Fibroblast of the aortic adventitia (primary cell): ENCODE measurements at places on chromosomes 13 and 19. TPM values are rescaled to one million over a fixed set of nuclear protein-coding genes. Genes with fewer than 3 reads are reported as not detected.

Gene ANKLE1
- 0.09 and 0.41 TPM in 2 replicates for total RNA-seq

Gene CGB2
- not detected in 2 replicates for total RNA-seq

Gene SHISA7
- not detected in 2 replicates for total RNA-seq

Gene JSRP1
- total RNA-seq, result 0.27 and 0.74 TPM in 2 replicates

Gene MATK
- total RNA-seq, result not detected in 2 replicates

Gene UPK1A
- total RNA-seq, result not detected in 2 replicates

Gene ETV2
- total RNA-seq, result 0.81 and 1.6 TPM in 2 replicates

Gene ZNF112
- 5.8 and 8.7 TPM in 2 replicates for total RNA-seq

Gene C19orf67
- total RNA-seq, result 0.27 TPM in 1 of 2 replicates, not detected in the other

Gene C19orf38
- total RNA-seq, result 0.41 and 0.81 TPM in 2 replicates

Gene WDR88
- total RNA-seq, result not detected in 2 replicates

Gene B3GNT8
- 1.5 and 2.1 TPM in 2 replicates for total RNA-seq

Gene MCEMP1
- not detected in 2 replicates for total RNA-seq

Gene KLC3
- total RNA-seq, result not detected in 2 replicates

Gene OR7C2
- total RNA-seq, result not detected in 2 replicates
